Ovary (tissue), 10 donors: ENCODE measurements at places on chromosomes 2 and 18. TPM values are rescaled to one million over a fixed set of nuclear protein-coding genes. Genes with fewer than 3 reads are reported as not detected.

DNA sequence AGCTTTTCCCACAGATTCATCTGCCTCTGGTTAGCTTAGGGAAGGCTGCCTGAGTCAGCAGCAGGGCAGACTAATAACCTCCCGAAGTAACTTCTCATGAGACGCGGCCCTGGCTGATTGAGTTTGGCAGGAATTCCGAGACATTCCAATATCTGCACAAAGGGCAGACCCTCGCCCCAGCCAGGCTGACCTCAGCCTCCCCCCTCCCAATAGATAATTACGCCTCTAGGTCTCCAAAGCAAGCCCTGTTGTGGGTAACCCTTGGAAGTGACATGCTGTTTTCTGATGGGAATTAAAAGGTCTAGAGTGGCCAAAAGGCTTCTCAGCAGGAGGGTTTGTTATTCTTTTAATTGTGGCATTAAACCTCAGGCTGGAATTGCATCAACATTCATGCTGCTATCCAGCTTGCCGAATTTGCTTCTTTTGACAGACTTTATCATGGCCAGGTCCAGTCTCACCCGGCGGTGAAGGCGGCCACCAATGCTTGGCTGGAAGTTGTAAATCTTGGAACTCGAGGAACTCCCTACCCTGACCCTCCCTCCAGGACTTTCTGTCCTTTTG is 98.0 kb upstream of the SLC14A2 start:
- no peak for DNase-seq

The PRKAG3 gene
- not detected for total RNA-seq

GRCh38 chr2:105328281-105329196 is 996 bp downstream of the TGFBRAP1 start:
- peak; percentile 18 for DNase-seq

GRCh38 chr18:59820663-59821062 is 79.1 kb upstream of the PMAIP1 start:
- no peak for DNase-seq

The PLEKHH2 gene
- total RNA-seq = 26.4 TPM

DNA sequence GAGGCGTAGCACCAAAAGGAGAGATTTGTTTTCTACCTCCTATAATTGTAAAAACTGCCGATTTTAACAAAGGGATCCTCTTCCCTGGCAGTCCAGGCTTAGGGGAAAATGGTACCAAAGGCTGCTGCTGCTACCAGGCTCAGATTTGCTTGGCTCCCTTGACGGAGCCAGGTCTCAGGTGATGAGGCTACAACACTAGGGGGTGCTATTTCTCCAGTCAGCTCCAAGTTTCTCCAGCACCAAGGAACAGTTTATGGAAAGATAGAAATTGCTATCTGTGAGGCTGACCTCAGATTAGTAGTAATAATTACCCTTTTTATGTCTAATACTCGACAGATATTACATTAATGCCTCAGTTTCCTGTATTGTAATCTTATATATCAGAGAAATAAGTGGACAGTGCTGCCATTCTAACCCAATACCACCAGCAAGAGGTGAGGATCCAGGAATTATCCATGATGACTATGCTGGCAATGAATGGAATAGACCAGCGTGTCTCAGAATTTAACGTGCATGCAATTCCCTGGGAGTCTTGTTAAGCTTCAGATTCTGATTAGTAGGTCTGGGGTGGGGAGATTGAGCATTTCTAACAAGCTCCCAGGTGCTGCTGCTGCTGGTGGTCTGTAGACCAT is 111.3 kb downstream of the ESCO1 start:
- no peak for DNase-seq

- DNase-seq = no peak
Observed at GRCh38 chr2:233929352-233930022, 12.3 kb downstream of the TRPM8 start.

The UBE2F gene
- total RNA-seq = 34.3 TPM

GRCh38 chr2:28668106-28668814 is 83.4 kb upstream of the PPP1CB start:
- DNase-seq = no peak

- DNase-seq = no peak
Observed at GRCh38 chr18:3916082-3916481, 466.1 kb downstream of the TGIF1 start.

The PLGLB1 gene
- 2.1 TPM for total RNA-seq

The SLC4A5 gene
- total RNA-seq = 2.3 TPM

The HOXD10 gene
- total RNA-seq = 1.0 TPM
